ENCODE measurements at places on chromosomes 11 and 22.
A peak's percentile ranks its signal among the peaks of the same experiment; 100 is the strongest.

GRCh38 chr11:74138572-74138971, 32.2 kb downstream of the C2CD3 start:
- peak; percentile 53 for DNase-seq

GRCh38 chr22:38490915-38491314, 15.2 kb downstream of the DDX17 start:
- no peak for DNase-seq

DNA sequence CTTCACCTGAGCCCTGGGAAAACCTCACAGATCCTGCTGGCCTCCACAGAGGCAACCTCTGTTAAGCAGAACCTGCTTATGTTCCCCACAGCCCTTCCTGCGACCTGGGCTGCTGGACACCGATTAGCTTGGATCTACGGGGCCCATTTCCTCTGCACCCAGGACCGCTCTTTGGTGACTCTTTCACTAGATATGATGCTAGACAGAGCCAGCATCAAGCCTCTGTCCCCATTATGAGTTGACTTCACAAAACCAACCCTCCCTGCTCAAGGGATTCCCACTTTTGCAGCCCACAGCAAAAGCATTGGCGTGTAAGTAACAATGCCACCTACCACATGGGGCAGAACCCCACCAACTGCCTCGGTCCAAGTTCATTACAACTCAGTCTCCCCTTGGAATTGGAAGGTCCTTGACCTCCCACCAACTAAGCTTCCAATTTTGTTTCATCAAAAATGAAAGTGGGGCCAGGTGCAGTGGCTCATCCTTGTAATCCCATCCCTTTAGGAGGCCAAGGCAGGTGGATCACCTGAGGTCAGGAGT, 15.2 kb upstream of the TMPRSS4 start:
- DNase-seq: no peak

DNA sequence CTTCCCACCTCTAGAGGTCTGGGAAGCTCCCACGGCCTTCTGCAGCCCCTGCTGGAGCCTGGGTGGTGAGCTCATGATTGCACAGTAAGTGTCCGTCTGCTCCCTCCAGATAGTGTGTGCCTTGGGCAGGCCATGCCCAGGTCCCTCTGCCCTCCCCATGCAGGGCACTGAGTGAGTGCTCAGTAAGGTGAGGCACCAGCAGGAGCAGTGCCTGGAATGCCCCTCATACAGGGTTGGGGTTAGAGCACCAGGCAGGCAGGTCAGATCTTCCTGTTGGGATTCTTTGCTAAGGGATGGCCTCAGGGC, 50.3 kb downstream of the NAT10 start:
- DNase-seq: no peak

DNA sequence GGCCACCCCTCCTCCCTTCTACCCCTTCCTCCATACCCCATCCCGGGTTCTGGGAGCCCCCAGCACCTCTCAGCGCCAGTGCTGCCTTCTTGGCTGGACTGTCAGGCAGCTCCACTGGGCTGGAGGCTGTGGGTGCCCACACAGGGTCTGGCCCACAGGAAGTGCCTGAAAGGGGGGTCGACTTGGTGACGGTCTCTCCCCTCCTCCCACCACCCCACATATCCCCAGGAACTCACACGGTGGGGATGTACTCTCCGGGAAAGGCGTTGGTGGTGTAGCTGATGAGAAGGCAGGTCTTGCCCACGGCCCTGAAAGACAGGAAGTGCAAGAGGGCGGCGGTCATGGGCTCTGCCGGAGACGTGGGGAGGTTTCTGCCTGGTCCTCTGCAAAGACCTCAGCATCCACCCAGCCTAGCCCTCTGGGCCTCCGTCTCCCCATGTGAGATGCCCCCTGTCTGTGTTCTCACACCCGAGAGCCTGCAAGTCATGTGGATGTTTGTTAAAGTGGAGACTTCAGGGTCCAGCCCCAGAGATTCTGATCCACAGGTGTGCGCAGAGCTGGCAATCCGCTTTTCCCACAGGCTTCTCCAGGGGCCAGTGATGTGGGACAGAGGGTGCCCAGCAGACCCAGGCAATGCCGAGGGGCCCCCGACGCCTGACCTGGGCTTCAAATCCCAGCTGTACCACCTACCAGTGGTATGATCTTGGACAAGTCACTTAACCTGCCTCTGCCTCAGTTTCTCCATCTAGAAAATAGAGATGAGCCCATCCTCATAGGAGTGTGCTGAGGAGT, 2.5 kb downstream of the RAC2 start:
- DNase-seq: no peak

DNA sequence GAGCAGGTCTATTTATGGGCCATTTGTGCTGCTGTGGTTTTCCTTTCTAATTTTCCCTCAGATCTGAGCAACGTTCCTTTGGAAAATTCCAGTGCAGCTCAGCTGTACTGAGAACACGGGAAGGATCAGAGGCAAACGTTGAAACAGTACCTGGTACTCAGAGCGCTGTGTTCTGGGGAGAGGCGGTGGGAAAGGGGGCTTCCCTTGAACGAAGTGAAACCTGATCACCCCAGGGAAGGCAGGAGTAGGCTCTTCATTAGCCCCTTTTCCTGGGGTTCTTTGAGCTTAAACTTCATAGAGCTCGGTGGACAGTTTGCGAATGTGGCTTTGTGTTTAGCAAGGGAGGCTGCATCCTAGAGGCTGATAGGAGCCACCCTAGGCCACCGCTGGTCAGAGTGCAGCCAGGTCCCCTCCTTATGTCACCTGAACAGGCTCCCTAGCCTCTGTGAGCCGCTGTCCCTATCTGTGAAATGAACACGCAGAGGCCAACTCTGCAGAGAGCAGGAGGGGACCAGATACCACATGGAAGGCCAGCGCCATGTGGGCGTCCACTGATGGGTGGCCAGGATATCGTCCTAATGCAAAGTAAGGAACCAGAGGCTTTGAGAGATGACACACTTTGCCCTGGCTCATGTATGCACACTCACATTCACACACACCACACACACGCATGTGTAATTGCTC, 1464.8 kb downstream of the BRD1 start:
- DNase-seq: no peak

DNA sequence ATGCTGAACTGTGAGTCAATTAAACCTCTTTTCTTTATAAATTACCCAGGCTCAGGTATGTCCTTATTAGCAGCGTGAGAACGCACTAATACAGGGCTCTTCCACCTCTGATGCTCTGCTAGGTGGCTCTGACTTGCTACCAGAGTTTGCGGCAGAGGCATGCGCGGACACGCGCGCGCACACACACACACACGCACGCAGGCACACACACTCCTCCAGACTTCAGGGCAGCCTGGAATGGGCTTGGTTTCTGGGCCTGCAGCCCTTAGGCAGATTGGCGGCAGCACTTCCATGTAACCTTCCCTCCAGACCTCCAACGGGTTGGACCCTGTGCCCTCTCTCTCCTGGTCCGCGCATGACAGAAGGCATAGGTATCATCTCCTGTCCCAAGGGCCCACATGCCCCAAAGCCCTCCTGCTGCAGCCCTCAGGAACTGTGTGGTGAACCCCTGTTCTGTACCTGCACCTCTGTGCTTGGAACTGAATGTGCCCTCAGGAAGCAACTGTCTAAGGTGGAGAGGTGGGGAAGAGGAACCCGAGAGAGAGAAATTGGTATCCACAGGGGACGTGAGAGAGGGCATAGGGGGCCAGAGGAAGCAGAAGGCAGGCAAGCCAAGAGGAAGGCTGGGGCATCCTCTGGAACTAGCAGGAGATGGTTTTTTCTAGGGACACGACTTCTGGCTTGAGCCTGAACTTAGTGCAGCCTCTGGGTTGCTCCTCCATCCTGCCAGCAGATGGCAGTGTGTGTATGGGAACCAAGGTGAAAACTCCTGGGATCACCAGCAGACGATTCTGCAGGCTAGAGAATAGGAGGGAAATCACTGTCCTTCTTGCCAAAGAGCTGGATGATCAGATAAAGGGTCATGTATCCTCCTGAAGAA, 23.4 kb upstream of the RIC3 start:
- peak; percentile 67 for DNase-seq

DNA sequence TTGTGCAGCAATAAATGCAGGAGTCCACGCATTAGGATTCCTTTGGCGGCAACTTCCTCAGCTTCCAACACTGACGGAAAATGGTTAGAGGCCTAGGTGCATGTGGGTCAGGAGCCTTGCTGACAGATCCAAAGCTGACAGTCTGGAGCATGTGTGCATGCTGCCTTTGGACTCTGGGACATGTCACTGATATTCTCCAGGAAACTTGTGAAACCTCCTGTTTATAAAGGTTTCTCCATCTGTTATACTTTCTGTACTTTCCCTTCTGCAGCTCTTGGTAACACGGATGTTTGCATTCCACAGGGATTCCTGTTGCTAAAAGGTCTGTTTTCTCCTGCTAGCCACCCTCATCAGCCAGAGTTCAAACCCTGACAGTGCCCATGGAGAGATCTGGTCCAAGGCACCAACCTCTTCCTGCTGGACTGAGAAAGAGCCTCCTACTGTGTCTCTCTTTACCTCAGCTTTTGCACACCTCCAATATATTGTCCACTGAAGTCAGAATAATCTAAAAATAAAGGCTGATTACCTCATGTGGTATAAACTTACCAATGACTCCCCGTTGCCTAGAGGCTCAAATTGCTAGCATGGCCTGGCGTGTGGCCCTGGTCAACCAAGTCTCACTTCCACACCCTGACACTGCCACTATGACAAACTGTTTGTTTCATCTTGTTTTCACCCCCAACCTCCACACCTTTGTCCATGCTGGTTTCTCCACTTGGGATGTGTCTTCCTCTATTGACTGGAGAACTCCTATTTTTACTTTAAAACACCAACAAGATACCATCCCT, 31.1 kb upstream of the LYVE1 start:
- no peak for DNase-seq

DNA sequence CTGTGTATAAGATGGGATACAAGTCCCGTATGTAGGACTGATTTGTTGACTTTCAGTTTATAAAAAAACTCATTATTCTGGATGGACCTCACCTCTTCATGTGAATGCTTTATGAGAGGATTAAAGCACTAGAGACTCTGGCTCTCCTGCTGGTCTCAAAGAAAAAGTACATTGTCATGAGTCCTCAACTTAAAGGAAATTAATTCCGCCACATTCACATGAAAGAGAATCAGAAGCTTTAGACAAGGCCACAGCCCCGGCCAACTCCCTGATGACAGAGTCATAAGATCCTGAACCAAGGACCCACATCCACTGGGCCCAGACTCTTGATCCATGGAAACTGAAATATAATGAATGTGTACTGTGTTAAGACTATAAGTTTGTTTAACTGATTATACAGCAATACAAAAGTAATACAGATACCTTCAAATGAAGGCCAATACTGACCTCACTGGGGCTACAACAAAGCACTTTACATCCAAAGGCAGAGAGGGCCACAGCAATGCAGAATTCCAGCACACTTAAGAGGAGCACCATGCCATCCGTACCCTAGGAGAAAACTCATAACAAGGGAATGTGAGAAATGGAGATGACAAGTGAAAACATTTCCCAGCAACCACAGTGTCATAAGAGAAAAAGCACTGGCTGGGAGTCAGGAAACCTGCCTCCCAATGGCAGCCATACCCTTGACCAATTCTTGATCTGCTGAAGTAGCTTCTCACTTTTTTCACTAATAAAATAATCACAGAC, 25.4 kb upstream of the MS4A6A start:
- DNase-seq: no peak

GRCh38 chr11:17831883-17832282, 97.3 kb downstream of the KCNC1 start:
- DNase-seq: no peak

DNA sequence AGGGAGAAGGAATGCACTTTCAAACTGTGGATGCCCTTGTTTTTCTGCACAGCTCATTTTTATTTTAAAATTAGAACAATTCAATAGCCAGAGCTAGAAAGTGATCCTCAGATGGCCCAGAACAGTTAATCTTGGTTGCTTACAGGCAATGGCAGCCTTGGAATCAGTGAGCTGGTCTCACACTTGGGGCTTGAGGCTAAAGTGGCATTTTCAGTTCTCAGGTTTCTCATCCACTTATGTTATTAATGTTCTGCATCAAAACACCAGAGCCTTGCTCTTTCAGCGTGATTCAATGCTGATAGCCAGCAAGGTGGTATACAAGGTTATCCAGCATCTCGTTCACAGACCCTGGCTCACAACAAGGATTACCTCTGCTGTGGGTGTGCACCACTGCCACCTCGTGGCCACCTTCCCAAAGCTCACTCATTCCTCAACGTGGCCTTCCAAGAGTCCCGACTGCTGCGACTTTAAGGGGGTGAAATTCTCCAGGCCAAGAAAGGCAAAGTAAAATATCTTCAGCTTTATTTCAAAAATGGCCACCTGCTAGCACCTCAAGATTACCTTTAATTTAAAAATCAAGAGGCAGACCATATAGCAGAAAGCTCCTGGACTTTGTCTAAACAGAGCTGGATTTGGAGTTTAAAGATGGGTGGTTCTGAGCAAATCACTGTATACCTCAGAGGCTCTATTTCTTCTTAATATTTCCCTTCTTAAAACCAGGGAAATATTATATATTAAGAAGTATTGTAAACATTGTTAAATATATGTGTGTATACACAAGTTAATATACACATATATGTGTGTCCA, 34.2 kb upstream of the FSHB start:
- DNase-seq: peak; percentile 67

- no peak for DNase-seq
These were observed 56.6 kb upstream of the CCDC188 start for GRCh38 chr22:20207277-20208025.

DNA sequence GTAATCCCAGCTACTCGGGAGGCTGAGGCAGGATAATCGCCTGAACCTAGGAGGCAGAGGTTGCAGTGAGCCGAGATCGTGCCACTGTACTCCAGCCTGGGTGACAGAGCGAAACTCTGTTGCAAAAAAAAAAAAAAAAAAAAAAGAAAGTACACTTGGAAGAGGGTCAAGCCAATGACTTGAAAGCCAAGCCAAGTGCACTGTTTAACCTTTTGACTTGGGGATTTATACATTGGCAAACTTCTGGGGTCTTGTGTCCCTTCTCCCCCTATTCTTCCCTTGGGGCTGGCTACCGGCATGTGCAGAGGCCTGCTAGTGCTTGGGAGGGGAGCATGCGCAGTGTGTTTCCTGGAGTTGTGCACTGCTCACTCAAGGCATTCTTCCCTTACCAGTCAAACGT, 14.3 kb upstream of the THRSP start:
- DNase-seq: no peak

GRCh38 chr22:26055693-26056092, 113.6 kb upstream of the SEZ6L start:
- no peak for DNase-seq

GRCh38 chr11:11345099-11345498, 8.0 kb downstream of the CSNK2A3 start:
- DNase-seq: no peak

GRCh38 chr11:22928207-22928917, 68.1 kb upstream of the CCDC179 start:
- no peak for DNase-seq

DNA sequence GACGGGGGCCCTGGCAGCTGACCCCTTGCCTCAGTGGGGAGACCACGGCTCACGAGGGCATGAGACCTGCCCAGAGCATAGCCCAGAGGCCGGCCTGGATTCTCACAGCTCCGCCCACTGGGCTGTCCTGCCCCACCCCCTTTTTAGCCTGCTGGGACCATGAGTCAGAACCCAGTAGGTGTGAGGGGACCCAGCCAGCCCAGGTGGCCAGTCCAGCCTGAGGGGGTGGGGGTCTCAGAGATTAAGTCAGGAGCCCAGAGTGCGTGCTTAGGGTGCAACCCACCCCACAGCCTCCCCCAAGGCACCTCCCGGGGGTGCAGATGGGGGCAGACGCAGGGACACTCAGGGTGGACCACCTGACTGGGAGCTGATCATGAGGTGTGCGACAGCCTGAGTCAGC, 40.1 kb upstream of the PPARA start:
- DNase-seq: peak; percentile 64
